ENCODE measurements at places on chromosomes 5 and 9. TPM values are rescaled to one million over a fixed set of nuclear protein-coding genes. Genes with fewer than 3 reads are reported as not detected.

The ANKHD1 gene
- 39.2 TPM for total RNA-seq

The FOXI1 gene
- not detected for total RNA-seq

The SLC34A1 gene
- not detected for total RNA-seq

The PCDHGB4 gene
- 10.1 TPM for total RNA-seq

The DMRT3 gene
- total RNA-seq, result not detected

The ACSL6 gene
- total RNA-seq, result 0.65 TPM

The SERF1A gene
- total RNA-seq, result 5.6 TPM

The LCN2 gene
- total RNA-seq, result not detected

The PCDHAC1 gene
- total RNA-seq, result under 0.01 TPM

The FAM221B gene
- total RNA-seq, result not detected

The PPP3R2 gene
- not detected for total RNA-seq

The FXN gene
- total RNA-seq, result 1.2 TPM

The FOXD4L5 gene
- not detected for total RNA-seq

The RETREG1 gene
- under 0.01 TPM for total RNA-seq

The FCN1 gene
- total RNA-seq, result not detected

The MYMK gene
- total RNA-seq, result not detected

The KIF4B gene
- 0.40 TPM for total RNA-seq

The FSD1L gene
- 1.2 TPM for total RNA-seq

The CCNO gene
- total RNA-seq, result not detected

The KCNT1 gene
- not detected for total RNA-seq

The ZNF608 gene
- total RNA-seq, result 5.8 TPM

The PRELID2 gene
- 24.4 TPM for total RNA-seq

The RELL2 gene
- 6.1 TPM for total RNA-seq

The PRDM9 gene
- not detected for total RNA-seq

The APBA1 gene
- total RNA-seq, result 6.2 TPM

The HACD4 gene
- total RNA-seq, result 0.65 TPM

The IRX4 gene
- not detected for total RNA-seq

The CDH18 gene
- not detected for total RNA-seq

The GARIN3 gene
- not detected for total RNA-seq

The SEC61B gene
- 88.1 TPM for total RNA-seq

The IL3 gene
- not detected for total RNA-seq

The INSL6 gene
- not detected for total RNA-seq
